ENCODE measurements at places on chromosomes 3 and 15.

GRCh38 chr15:56736308-56736707 lies 3.0 kb upstream of the ZNF280D start:
- no peak for DNase-seq

GRCh38 chr3:126083138-126083445 lies 832 bp downstream of the SLC41A3 start:
- no peak for DNase-seq

DNA sequence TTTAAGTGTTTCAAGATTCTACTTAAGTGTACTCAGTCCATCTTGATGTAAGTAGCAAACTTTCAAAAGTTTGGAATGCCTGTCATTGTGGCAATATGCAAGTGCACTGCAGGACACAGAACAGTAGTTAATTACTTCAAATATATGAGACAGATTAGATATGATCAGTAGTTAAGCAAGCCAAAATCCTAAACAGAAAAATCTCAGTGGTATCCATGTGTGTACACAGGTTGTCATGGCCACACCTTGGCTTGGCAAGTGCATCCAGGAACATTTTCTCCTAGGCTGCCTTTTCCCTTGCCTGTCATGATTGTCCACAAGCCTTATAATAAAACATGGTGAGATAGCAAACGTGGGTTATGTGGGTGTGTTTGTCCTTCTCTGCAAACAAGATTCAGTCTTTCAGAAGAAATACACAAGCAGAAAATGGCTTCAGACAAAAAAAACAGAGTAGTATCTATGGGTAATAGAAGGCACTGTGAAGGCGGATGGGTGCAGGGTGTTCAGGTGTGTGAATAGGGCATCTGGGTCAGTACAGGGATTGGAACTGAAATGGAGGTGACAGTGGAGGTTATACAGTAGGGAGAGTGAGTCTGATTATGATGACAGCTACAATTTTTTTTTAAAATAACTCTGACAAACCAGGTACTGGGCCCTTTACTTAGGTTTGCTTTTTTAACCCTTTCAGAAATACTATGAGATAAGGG lies 229.0 kb upstream of the LRIG1 start:
- DNase-seq, result no peak

GRCh38 chr3:196620161-196620604 lies 19.3 kb upstream of the NRROS start:
- no peak for DNase-seq

GRCh38 chr15:48096813-48097212 lies 24.0 kb upstream of the SLC24A5 start:
- DNase-seq, result no peak

- DNase-seq, result no peak
Measured at GRCh38 chr3:129723558-129724324, 117.3 kb upstream of the PLXND1 start.

DNA sequence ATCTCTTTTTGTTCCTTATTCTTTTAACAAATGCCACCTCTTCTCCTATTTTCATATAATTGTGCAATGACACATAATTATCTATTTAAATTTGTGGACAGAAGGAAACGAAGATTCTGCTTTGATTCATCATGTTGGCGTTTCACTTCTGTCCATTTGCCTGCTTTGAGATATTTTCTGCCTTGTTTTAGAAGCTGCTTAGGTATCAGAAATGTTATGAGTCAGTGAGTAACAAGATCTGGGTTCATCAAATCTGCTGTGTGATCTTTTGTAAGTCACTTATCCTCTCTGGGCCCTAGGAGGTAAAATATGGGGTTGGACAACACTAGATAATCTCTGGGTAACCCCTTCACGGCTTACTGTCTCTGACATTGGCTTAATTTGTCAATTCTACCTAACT lies 7.3 kb upstream of the MINDY4B start:
- DNase-seq, result no peak

DNA sequence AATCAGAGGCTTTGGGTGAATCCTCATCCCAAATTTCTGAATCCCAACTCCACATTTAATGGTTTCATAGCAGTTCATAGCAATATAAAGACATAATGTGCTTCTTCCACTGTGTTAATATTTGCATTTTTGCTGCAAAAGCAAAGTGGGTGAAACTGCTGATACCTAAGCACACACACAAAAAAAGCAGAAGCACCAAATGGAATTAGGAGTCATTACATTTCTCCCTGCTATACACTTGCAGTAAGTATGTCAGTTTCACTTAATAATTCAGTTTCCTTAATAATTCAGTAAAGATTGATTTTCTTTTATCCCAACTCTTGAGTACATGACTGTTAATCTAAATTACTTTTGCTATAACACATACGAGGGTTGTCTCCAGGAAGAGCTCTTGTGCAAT lies 48.9 kb upstream of the ALCAM start:
- no peak for DNase-seq

GRCh38 chr3:43996379-43997301 lies 245.0 kb upstream of the TOPAZ1 start:
- peak; percentile 32 for DNase-seq

GRCh38 chr3:27046351-27046750 lies 322.8 kb downstream of the NEK10 start:
- no peak for DNase-seq

GRCh38 chr15:45274636-45275380 lies 22.8 kb downstream of the SLC28A2 start:
- DNase-seq, result no peak

Measured in NCI-H526 (cell line).